ENCODE measurements at places on chromosomes 6 and 20. TPM values are rescaled to one million over a fixed set of nuclear protein-coding genes. Genes with fewer than 3 reads are reported as not detected.

DNA sequence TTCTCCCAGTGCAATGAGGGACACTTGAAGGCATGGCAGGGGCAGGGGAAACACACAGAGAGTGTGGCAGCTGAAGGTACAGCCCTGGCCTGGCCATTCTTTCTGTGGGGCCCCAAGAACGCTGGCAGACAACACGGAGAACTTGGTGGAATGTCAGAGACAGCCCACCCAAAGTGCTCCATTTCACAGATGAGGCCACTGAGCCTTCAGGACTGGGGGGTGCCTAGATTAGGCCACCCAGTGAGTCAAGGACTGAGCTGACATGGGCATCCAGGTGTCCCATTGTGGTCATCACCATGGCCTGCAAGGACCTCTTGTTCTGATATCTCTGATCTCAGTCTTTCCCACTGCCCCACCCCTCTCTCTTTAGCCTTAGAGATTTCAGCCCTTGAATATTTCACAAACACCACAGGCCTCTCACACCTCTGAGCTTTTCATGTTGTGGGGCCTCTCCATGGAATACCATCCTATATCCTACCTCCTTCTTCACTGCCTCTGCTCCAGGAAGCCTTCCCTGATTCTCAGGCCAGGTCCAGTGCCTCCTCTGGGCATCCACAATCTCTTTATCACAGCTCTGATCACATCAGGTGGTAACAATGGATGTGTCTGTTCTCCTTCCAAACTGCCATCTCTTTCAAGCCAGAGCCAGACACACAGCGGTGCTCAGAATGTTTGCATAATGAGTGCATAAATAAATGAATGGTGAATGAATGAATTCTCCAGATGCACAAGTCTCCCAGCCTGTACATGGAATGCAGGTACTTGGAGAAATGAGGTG, 2.0 kb upstream of the RSPO4 start:
- DNase-seq: no peak

- no peak for DNase-seq
These were observed 998 bp downstream of the BMP2 start for GRCh38 chr20:6768228-6769140.

DNA sequence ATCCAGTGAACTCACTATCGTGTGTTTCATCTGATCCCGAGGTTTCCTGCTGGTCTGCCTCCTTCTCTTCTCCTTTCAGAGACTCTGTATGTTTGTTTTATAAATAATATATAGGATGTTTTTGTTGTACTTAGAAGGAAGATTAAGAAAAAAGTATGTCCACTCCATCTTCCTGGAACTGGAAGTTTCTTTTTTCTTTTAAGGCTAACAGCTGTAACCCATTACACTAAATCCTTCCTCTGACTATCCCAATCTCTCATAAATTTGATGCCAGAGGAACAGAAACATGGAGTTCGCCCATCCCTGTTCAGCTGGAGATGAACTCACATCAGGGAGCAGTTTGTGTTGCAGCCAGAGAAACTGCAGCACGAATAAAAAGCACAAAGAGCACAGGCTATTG, 20.7 kb downstream of the RIPK1 start:
- DNase-seq: no peak

DNA sequence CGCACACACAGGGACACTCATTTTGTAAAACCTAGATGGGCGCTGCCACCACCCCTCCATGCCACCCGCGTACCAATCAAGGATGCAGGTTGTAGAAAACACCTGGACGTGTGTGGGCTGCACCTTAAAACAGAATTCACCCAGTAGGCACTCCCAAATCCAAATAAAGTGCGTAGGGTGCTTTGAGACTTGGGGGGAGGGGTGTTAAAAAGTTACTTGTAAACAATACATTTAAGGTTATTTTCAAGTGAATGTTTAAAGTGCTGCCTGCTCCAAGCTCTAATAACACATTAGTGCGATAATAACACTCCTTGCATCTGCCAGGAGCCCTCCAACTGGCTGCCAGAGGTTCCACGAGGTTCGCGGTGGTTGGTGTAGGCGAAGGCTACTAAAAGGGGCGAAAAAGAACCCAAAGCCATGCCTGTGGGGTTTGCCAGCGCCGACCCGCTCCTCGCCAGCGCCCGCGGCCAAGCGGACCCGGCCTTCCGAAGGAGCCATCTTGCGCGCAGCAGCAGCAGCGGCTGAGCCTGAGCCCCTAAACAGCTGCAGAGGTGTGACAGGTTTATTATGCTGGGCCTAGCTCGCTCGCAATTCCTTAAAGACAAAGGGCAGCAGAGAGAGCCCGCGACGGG, 11.5 kb downstream of the FOXC1 start:
- no peak for DNase-seq

DNA sequence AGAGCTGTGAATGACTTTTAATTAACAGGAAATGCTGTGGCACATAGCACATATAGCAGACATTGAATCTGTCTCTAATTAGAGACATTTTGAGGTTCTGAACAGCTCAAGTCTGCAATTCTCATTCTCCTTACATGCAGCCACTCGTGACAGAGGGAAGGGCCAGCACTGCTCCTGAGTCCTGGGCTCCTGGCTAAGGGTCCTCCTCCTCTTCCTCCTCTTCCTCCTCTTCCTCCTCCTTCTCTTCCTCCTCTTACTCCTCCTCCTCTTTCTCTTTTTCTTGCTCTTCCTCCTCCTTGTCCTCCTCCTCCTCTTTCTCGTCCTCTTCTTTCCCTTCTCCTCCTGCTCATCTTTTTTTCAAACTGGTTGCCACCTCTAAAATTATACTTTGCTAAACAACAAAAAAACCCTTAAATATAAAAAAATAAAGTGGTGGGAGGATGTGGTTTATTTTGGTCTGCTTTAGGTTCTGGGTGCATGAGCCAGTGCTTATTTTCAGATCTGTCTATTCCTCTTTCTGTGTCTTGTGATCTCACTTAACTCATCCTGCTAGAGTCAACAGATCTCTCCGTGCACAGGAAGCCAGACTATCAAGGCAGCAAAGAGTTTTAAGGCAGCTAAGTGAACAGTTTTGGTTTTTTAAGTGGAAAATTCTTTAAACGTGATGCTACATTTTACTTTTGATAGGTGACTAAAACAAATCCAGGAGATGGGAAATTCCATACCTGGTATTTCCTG, 159.3 kb downstream of the CD83 start:
- no peak for DNase-seq

GRCh38 chr6:111871207-111871606, 2.0 kb downstream of the FYN start:
- no peak for DNase-seq

DNA sequence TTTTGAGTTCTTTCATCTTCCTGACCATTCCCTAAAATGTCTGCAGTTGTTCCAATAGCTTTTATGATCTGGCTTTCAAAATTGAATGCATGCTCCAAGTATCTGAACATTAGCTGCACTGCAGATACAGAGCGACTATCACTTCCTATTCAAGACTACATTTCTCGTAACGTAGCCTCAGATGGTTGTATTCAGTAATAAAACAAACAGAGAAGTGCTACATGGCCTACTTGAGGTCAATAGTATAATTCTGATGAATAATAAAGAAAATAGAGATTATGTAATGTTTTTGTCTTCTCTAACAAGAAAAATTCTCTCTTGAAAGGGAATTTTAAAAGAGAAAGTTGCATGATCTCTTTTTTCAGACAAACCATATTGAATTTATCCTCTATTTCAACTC, 333.9 kb upstream of the IRAK1BP1 start:
- DNase-seq: peak; percentile 2

DNA sequence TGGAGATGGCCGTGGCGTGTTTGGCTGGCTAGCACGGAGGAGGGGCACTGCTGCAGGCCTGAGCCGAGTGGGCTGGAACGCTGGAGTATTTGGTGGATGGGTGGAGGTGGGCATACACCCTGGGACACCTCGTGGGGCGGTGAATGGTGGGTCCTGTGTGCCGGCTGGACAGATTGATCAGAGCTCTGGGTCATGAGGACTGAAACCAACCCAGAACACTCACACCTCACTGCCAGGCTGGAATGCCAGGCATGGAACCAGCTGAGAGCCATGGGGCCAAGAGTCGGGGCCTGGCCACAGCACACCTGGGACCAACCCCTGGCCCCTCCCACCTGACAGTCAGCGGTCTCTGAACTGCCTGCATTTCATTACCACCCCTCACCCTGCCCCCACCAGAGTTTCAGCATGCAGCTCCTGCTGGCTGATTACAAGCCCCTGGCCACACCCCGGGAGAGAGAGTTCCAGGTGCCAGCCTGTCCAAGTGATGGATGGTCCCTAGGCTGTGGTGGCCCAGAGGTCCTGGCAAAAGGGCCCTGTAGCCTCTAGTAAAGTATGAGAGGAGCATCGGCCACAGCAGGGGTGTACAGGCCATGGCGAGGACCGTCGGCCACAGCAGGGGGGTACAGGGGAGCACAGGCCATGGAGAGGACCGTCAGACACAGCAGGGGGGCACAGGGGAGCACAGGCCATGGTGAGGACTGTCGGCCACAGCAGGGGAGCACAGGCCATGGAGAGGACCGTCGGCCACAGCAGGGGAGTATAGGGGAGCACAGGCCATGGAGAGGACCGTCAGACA, 3.3 kb downstream of the NPBWR2 start:
- DNase-seq: no peak

DNA sequence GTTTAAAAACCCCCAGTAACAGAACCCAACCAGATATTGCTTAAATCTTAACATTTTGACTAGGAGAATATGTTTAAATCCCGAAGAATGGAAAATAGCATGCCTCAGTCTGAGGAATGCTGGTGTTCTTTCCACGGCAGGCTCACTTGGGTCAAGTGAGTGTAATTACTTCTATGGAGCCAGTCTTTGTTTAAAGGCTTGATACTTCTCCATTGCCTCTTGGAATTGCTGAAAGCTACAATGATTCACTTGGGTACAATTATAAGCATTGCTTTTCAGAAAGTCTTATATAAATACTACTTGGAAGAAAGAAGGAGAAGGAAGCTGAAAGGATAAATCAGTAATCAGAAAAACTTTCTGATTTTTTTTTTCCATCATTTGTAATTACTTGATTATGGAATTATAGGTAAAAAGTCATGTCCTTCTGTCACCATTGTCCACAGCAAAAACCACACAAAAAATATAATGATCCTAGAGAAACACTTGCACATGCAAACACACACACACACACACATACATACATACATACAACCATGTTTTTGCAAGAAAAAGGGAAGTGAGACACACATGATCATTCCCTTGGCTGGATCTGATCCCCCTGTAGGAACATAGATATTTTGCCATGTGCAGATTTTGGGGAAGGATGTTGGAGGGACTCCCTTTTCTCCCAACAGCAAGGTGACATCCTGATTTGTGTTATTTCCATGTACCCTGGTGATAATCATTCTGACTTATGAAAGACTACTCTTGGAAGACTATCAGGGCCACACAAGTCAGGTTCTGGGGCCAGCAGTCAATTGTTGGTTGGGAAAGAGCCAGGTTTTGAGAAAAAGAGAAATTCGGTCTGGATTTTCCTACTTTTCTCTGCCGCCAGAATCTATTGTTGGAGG, 396.0 kb upstream of the BTBD3 start:
- DNase-seq: no peak

DNA sequence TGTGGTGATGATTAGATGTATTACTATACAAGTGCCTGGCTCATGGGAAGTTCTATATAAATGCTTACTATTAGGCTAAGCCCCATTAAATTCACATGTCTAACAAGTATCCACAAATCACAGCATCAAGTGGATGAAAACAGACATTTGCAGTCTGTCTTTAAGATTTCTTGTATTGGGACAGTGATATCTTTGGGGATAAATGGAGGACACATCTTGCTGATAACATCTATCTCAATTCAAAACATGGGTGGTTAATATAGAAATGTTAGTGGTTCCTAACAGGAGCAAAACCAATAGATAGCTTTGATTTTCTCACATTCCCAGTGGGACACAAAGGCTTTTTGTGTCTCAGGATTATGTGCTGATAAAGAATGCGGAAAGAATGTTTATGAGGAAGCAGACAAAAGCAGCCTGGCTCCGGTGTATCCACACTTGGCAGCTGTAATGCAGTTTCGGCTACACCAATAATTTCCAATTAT, 29.3 kb downstream of the PTPRK start:
- no peak for DNase-seq

GRCh38 chr6:56851074-56851473, 103.8 kb upstream of the BEND6 start:
- DNase-seq: no peak

GRCh38 chr6:128508588-128509296, 11.7 kb downstream of the PTPRK start:
- peak; percentile 82 for DNase-seq

GRCh38 chr6:37103169-37104039, 66.5 kb upstream of the PIM1 start:
- peak; percentile 3 for DNase-seq

DNA sequence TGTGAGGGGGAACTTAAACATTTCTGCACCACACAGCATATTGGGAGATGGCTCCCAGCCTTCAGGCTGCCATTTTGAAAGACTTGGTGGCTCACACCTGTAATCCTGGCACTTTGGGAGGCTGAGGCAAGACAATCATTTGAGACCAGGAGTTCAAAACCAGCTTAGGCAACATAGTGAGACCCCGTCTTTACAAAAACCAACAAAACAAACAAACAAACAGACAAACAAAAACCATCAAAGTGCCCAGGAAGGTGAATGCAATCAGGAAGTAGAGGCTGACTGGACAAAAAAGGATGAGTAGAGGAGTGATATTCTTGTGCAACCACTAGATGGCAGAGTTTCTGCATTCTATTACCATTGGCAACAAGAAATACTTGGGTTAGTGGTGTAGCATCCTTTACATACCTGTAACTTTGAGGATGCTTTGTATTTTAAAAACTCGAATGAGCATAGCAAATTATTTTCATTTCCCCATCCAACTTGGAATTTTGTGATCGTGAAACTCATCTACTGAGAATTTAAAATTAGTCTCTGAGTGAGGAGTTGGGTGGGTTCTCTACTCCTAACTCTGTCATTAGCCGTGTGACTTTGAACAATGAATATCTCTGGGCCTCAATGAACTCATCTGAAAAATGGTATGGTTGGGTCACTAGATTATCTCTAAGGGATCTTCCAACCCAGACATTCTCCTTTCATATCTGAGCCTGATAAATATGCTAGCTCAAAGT, 84.4 kb downstream of the CRYBG1 start:
- DNase-seq: peak; percentile 15

DNA sequence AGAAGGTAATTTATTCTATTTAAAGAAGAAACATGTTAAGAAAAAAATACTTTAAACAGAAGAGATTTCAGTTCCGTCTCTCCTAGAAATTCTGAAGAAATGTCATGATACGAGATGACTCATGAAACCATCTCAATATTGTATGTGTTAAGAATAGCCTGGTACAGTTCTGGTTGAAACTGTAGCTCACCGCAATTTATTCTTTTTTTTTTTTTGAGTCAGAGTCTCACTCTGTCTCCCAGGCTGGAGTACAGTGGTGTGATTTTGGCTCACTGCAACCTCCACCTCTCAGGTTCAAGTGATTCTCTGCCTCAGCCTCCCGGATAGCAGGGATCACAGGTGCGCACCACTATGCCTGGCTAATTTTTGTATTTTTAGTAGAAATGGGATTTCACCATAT, 103.3 kb downstream of the ARHGAP18 start:
- no peak for DNase-seq

Gene MYL9
- total RNA-seq: 2.0 TPM

Gene SIRPD
- total RNA-seq: not detected

Gene SOBP
- total RNA-seq: 2.6 TPM

Gene FAM8A1
- total RNA-seq: 13.8 TPM
